GM23338 (cell line): ENCODE measurements at places on chromosomes 13 and 19.

GRCh38 chr19:49513746-49514118 lies 1.3 kb downstream of the FCGRT start:
- no peak for DNase-seq

- no peak for DNase-seq
These were observed 18.0 kb upstream of the C1QTNF9B start for GRCh38 chr13:23915308-23915707.

GRCh38 chr13:32409561-32410421 lies 18.1 kb downstream of the N4BP2L1 start:
- DNase-seq, result peak; percentile 94

DNA sequence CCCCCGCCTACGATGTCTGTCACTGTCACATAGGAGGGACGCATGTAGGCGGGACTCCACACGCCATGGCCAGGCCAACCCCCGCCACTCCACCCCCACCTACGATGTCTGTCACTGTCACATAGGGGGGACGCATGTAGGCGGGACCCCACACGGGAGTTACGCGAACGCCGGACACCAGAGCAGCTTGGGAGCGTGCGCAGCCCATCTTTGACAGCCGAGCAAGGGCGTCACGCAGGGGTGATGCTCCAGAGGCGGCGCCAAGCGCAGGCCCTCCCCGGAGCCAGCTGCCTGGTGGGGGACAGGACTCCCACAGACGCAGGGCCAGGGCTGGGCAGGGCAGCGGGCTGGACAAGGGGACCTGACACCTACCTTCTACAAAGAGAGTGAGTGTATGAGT lies 20.0 kb downstream of the ZNF787 start:
- no peak for DNase-seq

DNA sequence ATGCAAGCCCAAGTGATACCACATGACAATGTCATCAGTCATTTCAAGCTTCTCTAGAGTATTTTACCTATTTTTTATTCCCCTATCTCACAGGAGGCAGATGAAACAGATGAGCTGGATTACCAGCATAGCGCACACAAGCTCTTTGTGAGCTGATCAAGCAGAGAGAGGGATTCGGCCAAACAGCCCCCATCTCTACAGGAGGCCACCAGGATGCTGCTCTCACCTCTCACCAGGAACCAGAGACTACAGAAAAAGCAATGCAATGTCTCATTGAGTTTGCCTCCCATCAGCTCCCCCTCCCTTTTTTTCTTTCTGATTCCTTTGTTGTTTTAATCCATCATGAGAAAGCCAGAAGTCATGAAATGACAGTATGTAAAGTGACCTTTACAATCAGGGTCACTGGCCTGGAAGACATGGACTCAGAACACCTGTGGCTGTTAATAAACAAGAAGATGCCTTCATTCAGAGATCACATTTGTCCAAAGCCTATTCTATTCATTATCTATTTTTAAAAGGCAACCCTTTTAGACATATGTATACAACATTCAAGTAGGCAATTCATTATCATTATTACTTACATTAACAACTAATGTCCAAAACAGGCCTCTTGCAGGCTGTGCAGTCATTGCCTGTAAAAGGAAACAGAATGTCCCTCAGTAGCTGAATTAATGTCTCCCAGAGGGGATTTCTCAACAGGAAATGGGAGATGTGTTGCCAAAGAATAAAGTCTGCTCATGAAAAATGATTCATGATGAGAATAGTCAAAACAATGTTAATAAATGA lies 656.6 kb downstream of the TBC1D4 start:
- DNase-seq, result peak; percentile 2

DNA sequence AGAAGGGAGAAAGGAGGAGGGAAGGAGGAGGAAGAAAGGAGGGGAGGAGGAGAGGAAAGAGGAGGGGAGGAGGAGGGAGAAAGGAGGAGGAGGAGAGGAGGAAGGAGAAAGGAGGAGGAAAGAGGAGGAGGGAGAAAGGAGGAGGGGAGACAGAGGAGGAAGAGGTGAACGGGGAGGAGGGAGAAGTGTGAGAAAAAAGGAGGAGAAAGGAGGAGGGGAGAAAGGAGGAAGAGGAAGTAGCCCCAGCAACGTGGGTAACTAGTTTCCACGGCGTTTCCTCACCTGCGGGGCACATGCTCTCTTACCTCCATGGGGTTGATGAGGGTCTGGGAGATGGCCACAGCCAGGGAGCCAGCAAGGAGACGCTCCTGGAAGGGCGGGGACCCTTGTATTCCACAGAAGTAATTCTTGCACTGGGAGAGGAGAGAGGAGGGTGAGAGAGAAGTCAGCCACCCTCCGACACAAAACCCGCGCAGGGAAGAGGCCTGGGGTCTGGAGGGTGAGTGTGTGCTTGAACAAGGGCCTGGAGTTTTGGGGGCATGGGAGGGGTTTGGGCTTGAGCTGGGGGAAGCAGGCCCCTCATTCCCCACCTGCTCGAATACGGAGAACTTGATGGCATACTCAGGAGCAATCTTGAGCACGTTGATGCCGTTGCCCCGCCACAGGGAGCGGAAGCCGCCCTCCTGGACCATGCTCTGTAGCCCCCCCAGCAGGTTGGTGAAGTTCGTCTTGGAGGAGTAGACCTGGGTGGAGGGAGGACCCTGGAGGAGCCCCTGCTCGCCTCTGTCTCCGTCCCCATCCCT lies 3.9 kb downstream of the SLC25A41 start:
- DNase-seq, result no peak

DNA sequence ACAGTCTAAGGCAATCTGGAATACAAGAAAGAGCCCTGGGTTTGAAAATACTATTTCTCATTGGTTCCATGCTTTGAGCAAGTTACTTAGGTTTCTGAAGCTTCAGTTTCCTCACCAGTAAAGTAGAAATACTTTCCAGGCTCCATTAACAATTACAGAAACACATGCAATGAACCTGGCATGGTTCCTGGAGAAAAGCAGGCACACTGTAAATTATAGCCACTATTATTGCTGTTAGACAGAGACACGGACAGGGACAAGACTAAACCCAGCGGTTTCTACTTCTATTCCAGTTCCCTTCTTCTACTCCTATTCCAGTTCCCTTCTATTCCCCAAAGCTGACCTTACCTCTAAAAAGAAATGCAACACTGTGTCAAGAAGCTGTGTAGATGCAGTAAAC lies 41.2 kb downstream of the MIPEP start:
- DNase-seq, result no peak

DNA sequence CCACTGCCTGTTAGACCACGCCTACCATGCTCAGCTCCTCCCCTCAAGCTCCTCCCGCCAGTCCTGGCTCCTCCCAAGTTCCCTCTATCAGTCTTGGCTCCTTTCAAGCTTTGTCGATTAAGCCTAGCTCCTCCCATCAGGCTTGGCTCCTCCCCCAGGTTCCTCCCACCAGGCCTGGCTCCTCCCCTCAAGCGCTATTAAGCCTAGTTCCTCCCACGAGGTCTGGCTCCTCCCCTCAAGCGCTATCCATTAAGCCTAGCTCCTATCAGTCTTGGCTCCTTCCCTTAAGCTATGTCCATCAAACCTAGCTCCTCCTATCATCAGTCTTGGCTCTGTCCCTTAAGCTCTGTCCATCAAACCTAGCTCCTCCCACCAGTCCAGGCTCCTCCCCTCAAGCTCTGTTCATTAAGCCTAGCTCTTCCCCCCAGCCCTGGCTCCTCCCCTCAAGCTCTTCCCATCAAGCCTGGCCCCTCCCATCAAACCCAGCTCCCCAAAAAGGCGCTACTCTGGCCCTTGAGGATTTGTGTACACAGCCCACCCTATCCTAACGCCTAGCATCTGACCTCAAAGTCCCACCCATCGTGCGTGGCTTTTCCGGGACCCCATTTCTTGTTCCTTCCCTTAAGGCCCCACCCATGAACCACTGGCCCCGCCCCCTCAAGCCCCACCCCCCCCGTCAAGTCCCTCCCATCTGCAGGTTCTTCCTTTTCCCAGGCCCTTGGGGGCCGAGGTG lies 10.0 kb downstream of the CAMSAP3 start:
- DNase-seq, result peak; percentile 91

GRCh38 chr13:113560645-113561416 lies 23.7 kb upstream of the TFDP1 start:
- no peak for DNase-seq

- DNase-seq, result no peak
These were observed 9.9 kb downstream of the APOC1 start for GRCh38 chr19:44924243-44924725.

DNA sequence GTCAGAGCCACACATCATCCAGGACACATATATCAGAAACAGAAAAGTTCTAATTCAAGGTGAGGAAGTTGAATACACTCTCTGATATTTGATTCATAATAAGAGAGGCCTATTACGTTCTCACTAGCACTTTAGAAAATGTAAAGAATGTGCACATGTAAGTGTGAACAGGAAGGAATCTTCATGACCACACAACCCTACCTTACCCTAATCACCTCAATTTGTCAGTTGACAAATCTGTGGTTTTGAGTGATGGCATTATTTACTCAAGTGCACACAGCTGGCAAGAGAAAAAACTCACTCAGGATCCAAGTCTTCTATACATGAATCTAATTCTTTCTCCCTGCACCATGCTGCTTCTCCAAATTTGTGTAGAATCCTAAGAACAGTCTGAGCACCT lies 445.8 kb downstream of the SUCLA2 start:
- no peak for DNase-seq

- DNase-seq, result no peak
These were observed 135.7 kb downstream of the LMO7 start for GRCh38 chr13:75771818-75772217.

GRCh38 chr13:43611281-43612273 lies 175.2 kb downstream of the ENOX1 start:
- DNase-seq, result no peak

DNA sequence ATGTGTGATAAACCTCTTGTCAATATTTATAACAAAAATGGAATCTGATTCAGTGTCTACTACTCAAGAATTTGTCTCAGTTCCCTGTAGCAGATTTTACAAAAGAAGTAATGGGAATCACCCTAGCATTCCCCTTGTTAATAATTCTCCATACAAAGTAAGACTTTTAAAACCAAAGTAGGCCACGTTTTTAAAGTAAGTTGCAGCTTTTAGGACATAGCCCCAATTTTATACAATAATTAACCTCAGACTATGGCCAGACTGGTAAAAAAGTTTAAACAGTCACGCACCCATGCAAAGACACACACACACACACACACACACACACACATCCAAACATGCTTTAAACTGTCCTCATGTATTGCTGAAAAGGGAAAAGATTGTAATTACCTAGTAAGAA lies 589.9 kb downstream of the PCDH9 start:
- DNase-seq, result no peak

GRCh38 chr19:6663236-6664201 lies 6.4 kb downstream of the TNFSF14 start:
- no peak for DNase-seq

GRCh38 chr13:24196593-24197197 lies 36.2 kb downstream of the SPATA13 start:
- no peak for DNase-seq

- no peak for DNase-seq
These were observed 4.9 kb upstream of the GIPC3 start for GRCh38 chr19:3580156-3580934.

- DNase-seq, result peak; percentile 88
These were observed 767 bp upstream of the ZNF793 start for GRCh38 chr19:37505958-37506386.

DNA sequence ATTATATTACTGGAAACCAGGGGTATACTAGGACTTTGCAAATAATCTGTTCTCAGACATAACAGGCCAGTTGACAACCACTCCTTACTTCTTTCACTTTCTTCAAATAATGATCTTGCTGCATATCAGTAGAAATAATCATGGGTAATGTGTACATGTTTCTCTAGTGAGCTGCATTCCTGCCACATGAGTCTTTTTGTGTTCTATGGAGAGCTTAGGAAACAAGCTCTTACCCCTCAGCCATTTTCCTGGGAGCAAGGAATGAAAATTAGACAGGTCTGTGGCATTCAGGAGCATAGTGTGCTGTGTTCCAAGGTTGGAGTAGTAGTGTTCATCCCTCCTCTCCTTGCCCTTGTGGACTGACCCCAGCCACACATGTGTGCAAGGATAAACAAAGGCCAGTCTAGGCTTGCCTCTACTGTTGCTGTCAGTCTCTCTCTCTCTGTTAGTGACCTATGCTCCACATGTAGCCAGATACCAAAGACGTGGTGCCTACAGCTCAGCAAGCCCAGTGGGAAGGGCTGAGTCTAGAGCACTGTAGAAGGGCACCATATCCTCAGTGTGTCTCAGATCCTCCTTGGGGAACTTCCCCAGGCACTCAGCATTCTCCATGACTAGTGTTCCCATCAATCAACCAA lies 11.5 kb upstream of the OXGR1 start:
- DNase-seq, result no peak

GRCh38 chr19:8363803-8364771 lies at the start of gene ANGPTL4:
Gene ANGPTL4, plus strand, starts transcription at chr19:8364155. Its CDS starts 167 bp downstream, at chr19:8364322.
- peak; percentile 84 for DNase-seq

GRCh38 chr13:51416107-51416506 lies 36.7 kb downstream of the INTS6 start:
- no peak for DNase-seq

GRCh38 chr19:37980419-37981170 lies 73.6 kb downstream of the SIPA1L3 start:
- DNase-seq, result no peak

DNA sequence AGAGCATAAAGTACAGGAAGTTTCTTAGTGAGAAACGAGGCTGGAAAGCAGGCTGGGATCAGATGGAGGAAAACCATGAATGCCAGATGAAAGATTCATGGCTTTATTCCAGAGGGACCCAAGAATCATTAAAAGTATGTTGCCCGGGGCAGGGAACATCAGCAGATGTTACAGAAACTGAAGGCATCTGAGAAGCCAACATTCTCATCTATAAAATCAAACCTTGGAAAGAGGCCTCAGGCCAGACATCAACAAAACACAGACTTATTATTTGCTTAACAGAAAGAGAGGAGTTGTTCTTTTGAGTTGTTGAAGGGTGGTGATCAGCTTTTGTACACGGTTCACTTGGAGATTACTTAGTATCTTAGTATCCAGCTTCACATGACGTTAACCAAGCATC lies 543.6 kb downstream of the RFC3 start:
- no peak for DNase-seq

GRCh38 chr19:42531313-42531712 lies 3.0 kb upstream of the CEACAM1 start:
- no peak for DNase-seq

GRCh38 chr19:48182434-48182833 lies 12.0 kb downstream of the ZSWIM9 start:
- peak; percentile 59 for DNase-seq

DNA sequence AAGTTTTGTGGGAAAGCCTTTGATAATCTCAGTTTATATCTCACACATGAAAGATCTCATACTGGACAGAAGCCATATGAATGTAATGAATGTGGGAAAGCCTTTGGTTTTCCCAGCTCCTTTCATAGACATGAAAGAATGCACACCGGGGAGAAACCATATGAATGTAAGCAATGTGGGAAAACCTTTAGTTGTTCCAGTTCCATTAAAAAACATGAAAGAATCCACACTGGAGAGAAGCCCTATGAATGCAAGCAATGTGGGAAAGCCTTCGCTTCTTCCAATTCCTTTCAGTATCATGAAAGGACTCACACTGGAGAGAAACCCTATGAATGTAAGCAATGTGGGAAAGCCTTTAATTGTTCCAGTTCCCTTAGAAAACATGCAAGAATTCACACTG lies 54.8 kb downstream of the ZNF627 start:
- peak; percentile 11 for DNase-seq

GRCh38 chr13:62019858-62020257 lies 604.2 kb upstream of the PCDH20 start:
- DNase-seq, result no peak
